HT-29 (cell line): ENCODE measurements at places on chromosomes 16 and 17.

DNA sequence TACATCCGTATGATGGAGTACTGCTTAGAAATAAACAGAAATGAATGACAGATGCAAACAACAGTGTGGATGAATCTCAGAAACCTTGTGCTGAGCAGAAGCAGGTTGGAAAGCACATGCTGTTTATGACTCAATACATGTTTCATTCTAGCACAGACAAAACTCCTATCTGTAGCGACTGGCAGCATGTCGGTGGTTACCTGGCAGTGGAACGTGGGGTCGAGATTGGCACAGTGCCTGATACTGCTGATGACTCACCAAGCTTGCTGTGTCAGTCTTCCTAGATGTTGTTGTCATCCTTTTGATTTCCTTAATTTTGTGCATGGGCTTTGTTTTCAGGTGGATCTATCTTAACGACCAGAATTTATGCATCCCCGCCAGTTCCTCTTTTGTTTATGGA lies 62.1 kb downstream of the GAN start:
- DNase-seq, result peak; percentile 26

DNA sequence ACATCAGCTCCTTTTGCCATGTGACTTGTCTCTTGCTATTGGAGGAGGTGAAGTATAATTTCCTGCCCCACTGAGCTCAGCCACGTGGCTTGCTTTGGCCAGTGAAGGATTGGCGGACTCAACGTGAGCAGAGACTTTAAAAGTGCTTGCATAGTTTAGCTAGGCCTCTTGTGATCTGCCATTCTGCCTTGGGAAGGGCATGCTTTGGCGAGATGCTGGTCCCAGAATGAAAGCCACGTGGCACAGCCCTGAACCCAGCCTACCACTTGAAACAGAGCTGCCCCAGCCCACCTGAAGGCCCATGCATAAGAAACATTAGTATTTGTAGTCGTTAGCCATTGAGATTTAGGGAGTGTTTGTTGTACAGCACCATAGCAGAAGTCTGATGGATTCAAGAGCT lies 148.2 kb downstream of the TMEM132E start:
- no peak for DNase-seq

DNA sequence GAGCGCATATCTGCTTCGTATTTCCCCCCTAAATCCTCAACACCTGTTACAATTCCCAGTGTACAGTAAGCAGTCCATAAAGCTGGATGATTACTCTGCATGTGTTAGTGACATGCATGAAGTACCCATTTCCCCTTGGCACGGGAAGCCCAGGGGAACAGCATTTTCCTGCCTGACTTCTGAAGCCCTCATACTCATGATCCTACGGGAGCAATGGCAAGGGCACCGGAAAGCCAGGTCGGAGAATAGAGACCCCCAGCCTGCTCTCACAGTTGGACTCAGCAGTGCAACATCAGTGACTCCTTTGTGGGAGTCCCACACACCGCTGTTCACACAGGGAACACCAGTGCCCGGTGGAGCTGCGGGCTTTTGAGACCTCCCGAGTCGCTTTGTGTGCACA lies 336.9 kb downstream of the CDH13 start:
- DNase-seq, result no peak

- peak; percentile 23 for DNase-seq
Observed at GRCh38 chr17:935485-935884, 44.1 kb downstream of the NXN start.

GRCh38 chr16:77974883-77975282 lies 47.5 kb upstream of the CLEC3A start:
- peak; percentile 28 for DNase-seq

DNA sequence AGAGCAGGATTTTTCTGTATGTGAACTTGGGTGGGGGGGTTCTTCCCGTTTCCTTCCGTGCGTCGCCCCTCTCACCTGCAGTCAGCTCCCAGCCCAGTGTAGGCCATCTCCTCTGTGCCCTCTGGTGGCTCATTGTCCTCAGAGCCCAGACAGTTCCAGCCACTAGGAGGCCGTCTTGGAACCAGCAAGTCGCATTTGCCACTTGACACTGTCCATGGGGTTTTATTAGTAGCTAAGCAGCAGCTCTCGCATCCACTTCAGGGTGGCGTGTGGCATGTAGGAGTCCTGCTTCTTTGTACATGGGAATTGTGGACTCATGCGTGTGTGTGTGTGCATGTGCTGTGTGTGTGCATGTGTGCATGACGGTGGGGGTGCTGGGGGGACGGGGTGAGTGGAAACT lies 74.0 kb downstream of the SEC14L1 start:
- DNase-seq, result peak; percentile 70

GRCh38 chr16:67456391-67457081 lies 24.4 kb downstream of the ATP6V0D1 start:
- DNase-seq, result no peak

DNA sequence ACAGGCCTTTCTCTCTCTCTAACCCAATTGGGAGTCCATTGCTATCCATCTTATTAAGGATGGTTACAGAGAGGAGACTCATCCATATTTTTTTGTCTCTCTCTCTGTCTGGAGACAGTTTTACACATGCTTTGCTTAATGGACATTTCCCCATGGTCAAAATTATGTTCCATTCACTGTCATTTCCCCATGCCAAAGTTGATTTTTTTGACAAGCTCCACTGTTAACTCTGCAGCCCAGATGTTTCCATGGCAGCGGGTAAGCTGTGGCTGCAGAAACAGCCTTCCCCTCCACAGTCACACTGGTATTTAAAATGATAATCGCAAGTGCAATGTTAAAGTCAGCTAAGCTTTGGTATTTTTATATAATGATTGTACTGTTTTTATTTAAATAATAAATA lies 63.9 kb upstream of the HLF start:
- DNase-seq, result no peak

DNA sequence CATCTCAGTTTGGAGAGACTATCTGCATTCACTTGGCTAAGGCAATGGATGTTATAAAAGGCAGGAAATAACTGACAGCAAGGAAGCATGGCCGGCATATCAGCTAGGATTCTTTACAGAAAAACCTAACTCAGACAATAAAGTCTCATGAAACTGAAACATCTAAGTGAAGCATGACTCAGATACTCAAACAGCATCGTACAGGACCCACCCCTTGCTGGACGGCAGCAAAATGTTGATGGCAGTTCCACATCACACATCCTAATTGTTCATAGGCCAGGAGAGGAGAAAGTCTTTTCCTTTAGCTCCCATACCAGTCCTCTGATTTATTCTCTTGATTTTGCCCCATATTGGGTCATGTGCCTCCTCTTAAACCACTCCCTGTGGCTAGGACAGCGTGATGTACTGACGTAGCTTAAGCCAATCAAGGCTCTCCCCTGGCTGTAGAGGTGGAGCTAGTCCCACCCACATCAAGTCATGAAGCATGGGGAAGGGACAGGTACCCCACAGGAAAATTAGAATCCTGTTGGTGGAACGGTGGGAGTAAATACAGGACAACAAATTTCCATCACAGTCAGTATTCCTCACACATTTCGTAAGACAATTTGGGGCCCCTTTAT lies 178.9 kb downstream of the IRX3 start:
- no peak for DNase-seq

- DNase-seq, result peak; percentile 85
Observed at GRCh38 chr16:1408171-1408837, 6.2 kb downstream of the UNKL start.

GRCh38 chr17:27549251-27549893 lies 81.6 kb upstream of the LGALS9 start:
- DNase-seq, result no peak

GRCh38 chr17:74738051-74738996 lies 1.3 kb downstream of the RAB37 start:
- DNase-seq, result peak; percentile 63

DNA sequence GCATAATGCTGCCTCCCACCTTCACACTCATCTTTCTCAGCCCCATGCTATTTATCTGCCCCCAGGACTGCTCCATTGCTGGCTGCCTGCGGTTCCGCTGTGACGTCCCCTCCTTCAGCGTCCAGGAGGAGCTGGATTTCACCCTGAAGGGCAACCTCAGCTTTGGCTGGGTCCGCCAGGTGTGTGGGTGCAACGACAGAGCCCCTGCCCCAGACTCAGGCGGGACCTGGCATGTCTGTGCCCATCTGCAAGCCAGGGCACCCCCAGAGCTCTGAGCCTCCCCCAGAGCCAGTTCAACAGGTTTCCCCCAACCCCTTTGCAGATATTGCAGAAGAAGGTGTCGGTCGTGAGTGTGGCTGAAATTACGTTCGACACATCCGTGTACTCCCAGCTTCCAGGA lies 12.9 kb upstream of the ITGAD start:
- DNase-seq, result no peak

DNA sequence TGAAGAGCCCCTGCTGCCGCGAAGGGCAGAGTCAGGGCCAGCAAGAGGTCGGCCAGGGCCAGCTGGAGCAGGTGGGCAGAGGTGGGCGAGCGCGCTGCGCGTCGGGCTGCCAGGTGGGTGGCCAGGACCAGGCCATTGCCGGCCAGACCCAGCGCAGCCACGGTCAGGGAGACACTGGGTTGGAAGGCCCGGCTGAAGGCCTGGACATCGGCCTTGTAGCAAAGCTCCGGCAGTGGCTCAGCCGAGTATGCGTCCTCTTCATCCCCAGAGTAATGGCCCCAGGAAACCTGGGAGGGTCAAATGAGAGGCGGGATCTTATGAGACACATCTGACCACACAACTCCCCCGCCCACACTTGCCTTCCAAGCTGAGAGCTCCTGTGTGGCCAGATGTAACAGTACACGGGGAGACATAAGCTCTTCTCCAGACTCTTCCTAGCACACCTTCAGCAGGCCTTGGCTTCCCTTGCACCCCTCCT lies 1.3 kb downstream of the CCR10 start:
- DNase-seq, result no peak

GRCh38 chr16:76885776-76886537 lies 305.0 kb upstream of the MON1B start:
- DNase-seq, result no peak

DNA sequence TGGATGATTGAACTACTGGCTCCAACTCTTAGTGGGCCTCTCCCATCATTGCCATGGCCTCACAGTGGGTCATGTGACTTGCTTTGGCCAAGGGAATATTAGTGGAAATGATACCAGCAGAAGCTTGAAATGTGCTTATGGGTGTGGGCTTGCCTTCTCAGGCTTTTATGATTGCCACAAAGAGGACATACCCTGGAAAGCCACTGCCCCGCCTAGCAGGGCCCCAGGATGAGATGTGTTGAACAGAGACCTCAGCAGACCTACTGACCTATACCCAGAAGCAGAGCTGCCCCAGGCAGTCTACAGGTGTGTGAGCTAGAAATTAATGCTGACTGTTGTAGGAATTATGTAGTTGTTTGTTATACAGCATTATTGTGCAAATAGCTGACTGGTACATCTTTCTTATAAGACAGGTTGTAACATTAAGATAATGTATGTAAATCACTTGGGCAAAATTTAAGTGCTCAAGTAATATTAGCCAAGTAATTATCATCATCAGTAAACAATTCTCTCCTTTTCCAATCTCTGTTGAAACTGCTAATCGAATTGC lies 67.8 kb upstream of the CDH5 start:
- DNase-seq, result no peak

DNA sequence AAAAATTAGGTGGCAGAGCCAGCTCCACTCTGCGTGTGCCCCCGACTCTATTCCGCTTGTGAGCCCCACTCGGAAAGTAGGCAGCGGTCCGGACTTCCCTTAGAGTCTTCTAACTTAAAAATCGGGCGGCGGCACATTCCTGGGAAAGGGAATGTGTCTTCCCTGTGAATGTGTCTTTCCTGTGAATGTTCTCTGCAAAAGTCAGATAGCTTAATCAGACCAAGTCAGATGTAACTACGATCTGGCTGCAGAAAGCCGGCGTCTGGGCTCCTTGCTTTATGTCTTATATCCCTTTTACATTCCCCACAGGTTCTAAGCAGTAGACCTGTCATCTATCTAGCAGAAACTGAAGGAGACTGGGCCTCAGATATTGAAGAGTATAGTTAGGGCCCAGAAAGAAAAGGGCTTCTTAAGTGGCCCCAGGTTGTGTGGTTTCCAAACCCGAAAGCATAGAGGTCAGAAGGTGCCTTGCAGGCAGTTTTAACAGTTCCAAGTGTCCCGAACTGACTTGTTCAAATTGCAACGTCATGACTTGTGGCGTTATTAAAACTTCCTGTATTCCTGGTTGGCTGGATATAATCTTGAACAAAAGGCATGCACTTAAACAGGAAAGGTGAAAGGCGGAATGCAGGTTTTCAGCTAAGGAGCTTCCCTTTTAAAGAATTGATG lies 601 bp downstream of the PHKB start:
- DNase-seq, result peak; percentile 81
